NCI-H345 (cell line): ENCODE measurements at places on chromosomes 5 and 9.

GRCh38 chr9:16987026-16987425, 116.6 kb upstream of the BNC2 start:
- no peak for DNase-seq

DNA sequence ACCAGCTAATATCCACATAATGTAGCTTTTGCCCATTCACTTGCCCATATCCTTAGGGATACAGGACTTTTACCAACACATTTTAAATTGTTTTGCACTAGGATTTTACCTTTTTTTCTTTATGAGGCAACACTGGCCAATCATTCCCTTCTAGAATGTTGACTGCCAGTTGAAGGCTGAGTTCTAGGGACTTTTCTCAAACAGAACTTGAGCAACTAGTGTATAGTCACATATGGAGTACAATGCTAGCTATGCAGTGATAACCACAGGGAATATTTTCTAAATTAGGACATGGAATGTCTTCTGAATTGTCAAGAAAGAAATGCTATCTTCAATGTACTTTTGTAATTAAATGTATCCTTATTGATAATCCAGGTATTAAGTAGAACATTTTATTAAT, 133.6 kb downstream of the OXCT1 start:
- no peak for DNase-seq

- no peak for DNase-seq
These were observed 47.8 kb downstream of the WWC1 start for GRCh38 chr5:168339109-168339771.

DNA sequence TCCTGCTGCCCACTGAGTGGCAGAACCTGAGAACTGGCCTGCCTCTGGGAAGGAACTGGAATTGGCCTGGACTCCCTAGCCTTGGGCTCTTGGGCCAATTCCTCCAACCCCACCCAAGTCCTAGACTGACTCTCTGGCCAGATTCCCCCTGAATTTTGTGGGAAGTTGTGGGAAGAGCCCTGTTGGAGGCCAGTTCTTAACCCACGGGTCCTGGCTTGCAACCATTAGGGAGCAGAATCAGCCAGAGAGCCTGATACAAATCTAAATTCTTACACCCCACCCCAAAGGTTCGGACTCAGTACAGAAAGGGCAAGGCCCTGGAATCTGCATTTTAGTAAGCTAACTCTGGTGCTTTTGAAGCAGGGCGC, 125.3 kb upstream of the SLC25A48 start:
- DNase-seq: no peak

GRCh38 chr5:156137071-156137869, 189.7 kb upstream of the SGCD start:
- DNase-seq: no peak

- DNase-seq: no peak
These were observed 48.7 kb downstream of the COL5A1 start for GRCh38 chr9:134690301-134690751.

DNA sequence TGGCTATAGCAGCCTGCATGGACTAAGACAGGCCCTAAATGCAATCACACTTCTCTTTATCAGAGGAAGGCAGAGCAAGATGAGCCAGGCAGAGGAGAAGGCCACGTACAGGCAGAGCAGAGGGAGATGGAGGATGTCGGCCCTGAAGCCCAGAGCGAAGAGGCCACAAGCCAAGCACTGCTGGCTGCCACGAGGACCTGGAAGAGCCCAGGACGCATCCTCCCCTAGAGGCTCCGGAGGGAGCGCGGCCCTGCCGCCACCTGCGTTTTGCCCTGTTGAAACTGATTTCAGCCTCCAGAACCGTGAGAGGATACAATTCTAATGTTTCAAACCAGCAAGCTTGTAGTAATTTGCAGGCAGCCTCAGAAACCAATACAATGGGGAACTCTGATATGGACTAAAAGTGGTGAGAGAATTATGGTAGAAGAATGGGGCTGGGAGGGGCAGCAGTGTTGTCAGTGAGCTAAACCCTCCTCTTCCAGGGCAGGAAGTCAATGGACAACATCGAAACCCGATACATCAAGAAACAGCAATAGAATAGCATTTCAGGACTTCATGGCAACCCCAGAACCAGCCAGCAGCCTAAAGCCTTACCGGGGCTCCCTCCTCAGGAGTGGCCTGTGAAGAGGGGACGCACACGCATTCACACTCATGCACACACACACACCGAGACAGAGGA, 32.6 kb downstream of the ADAMTS2 start:
- DNase-seq: no peak

- no peak for DNase-seq
These were observed 83.3 kb upstream of the LHFPL2 start for GRCh38 chr5:78731884-78732283.
